ENCODE measurements at places on chromosomes 16 and 17. TPM values are rescaled to one million over a fixed set of nuclear protein-coding genes. Genes with fewer than 3 reads are reported as not detected.

DNA sequence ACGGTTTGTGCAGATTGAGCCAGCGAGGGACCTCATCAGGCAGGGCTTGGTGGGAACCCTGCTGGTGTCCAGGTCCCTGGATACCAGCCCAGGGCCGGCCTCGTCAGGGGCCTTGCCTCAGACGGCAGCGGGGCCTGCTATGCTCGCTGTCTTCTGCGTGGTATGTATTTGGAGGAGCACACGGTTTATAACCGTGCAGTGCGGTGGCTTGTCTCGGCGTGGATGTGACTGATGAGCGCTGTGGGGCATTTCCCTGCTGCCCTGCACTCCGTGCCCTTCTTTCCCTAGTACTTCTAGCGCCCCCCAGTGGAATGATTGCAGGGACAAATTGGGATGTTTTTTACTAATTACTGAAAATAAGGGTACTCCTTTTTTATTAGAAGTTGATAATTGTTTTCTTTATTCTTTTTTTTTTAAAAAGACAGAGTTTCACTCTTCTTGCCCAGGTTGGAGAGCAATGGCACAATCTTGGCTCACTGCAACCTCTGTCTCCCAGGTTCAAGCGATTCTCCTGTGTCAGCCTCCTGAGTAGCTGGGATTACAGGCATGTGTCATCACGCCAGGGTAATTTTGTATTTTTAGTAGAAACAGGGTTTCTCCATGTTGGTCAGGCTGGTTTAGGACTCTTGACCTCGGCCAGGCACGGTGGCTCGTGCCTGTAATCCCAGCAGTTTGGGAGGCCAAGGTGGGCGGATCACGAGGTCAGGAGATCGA, 15.3 kb downstream of the TBCD start:
- no peak for DNase-seq

Gene TAT
- total RNA-seq = not detected

Gene DNAH9
- not detected for total RNA-seq

Gene ABCA8
- not detected for total RNA-seq

- DNase-seq = no peak
These were observed 105.3 kb downstream of the VPS53 start for GRCh38 chr17:609232-609810.

GRCh38 chr17:10843811-10844210, 5.9 kb upstream of the PIRT start:
- no peak for DNase-seq

- no peak for DNase-seq
These were observed 12.9 kb downstream of the ITGAX start for GRCh38 chr16:31367853-31368252.

- DNase-seq = peak; percentile 45
These were observed 180.6 kb downstream of the COPRS start for GRCh38 chr17:31678431-31678830.

GRCh38 chr17:32356378-32356743, 6.4 kb downstream of the ZNF207 start:
- no peak for DNase-seq

GRCh38 chr17:21164216-21164615, 37.5 kb downstream of the DHRS7B start:
- DNase-seq = no peak

DNA sequence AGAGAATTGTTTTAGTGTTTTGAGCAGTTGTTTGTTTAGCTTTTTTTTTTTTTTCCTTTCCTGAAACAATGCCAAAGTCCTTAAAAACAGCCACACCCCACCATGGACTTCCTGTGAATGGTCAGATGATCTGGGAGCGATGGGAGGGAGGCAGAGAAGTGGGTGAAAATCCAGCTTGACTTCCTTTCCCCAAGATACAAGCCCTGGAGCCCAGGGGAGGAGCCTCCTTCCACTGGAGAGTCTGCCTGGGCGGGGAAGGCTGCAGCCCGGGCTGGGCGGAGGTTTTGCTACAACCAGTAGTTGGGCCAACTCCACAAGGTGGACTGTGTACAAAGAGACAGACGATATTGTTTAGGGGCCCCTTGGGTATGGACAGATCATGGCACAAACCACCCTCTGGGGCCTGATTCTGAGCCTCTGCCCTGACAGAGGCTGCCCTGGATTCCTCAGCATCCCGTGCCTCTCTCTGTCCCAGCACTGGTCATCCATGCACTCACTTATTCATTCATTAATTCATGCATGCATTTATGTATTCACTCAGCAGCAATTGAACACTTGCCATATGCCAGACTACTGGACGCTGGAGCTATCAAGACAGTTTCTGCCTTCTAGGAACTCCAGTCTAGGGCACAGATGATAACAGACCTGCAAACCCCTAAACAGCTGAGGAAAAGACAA, 29.8 kb downstream of the WSB1 start:
- peak; percentile 87 for DNase-seq

DNA sequence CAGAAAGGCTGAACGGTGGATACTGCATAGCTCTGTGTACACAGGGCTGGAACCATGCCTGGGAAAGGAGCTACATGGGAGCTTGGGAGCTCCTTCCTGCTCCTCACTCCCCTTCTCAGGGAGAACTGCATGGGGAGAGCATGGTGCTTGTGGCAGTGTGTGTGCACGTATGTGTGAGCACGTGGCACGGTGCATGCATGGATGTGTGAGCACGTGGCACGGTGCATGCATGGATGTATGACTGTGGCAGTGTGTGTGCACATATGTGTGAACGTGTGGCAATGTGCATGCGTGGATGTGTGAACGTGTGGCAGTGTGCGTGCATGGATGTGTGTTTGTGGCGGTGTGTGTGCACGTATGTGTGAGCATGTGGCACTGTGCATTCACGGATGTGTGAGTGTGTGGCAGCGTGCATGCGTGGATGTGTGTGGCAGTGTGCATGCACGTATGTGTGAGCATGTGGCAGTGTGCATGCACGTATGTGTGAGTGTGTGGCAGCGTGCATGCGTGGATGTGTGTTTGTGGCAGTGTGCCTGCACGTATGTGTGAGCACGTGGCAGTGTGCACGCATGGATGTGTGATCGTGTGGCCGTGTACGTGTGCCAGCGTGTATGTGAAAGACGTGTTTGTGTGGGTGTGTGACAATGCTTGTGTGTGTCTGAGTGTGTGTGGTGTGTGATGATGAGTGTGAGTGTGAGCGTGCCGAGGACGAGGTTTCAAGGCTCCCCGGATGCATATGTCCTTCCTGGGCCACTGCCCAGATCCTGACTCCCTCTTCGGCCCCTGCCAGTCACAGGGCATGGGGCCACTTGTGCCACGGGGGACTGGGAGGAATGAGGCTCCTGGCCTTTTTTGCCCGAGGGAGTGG, 52.4 kb upstream of the JPH3 start:
- no peak for DNase-seq

- DNase-seq = peak; percentile 73
These were observed 24.5 kb upstream of the DUSP14 start for GRCh38 chr17:37465069-37465616.

GRCh38 chr17:31724619-31725018, 134.4 kb downstream of the COPRS start:
- peak; percentile 77 for DNase-seq

Gene TTYH2
- 1.3 TPM for total RNA-seq

Gene ANKRD11
- 61.6 TPM for total RNA-seq

- no peak for DNase-seq
These were observed 28.7 kb upstream of the DNAI2 start for GRCh38 chr17:74245145-74245831.

- no peak for DNase-seq
These were observed 12.8 kb upstream of the ZFP90 start for GRCh38 chr16:68526143-68526781.

Gene TBC1D3
- not detected for total RNA-seq

DNA sequence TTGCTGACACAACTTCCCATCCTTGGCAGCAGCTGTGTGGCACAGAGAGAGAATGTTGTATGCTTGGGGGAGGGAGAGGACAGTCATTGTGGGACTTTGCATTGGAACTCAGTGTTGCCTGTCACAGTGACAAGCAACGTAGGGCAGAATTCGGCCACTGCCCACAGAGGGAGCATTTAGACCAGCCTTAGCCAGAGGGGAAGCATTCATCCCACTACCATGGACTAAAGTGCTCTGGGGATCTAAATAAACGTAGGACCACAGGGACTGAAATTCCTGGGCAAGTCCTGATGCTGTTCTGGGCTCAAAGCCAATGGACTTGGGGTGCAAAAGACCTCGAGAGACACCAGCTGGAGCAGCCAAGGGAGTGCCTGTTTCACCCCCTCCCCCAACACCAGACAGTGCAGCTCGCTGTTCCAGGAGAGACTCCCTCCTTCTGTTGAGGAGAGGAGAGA, 44.9 kb downstream of the ABCA8 start:
- no peak for DNase-seq

GRCh38 chr16:28297784-28298510, 5.6 kb downstream of the SBK1 start:
- DNase-seq = no peak

Gene CDK3
- 5.7 TPM for total RNA-seq

- DNase-seq = no peak
These were observed 8.1 kb downstream of the AMZ2 start for GRCh38 chr17:68255731-68256538.

Gene C16orf46
- 2.0 TPM for total RNA-seq

Gene RPRML
- total RNA-seq = not detected

Gene NOD2
- not detected for total RNA-seq

Gene SLC13A2
- total RNA-seq = not detected

GRCh38 chr16:87608400-87608985, 6.2 kb downstream of the JPH3 start:
- peak; percentile 68 for DNase-seq
